Activated T-helper 1 cell treated with Interleukin-2 at 50 U/mL for 16 hours (primary cell): ENCODE measurements at places on chromosomes 7 and 10.

DNA sequence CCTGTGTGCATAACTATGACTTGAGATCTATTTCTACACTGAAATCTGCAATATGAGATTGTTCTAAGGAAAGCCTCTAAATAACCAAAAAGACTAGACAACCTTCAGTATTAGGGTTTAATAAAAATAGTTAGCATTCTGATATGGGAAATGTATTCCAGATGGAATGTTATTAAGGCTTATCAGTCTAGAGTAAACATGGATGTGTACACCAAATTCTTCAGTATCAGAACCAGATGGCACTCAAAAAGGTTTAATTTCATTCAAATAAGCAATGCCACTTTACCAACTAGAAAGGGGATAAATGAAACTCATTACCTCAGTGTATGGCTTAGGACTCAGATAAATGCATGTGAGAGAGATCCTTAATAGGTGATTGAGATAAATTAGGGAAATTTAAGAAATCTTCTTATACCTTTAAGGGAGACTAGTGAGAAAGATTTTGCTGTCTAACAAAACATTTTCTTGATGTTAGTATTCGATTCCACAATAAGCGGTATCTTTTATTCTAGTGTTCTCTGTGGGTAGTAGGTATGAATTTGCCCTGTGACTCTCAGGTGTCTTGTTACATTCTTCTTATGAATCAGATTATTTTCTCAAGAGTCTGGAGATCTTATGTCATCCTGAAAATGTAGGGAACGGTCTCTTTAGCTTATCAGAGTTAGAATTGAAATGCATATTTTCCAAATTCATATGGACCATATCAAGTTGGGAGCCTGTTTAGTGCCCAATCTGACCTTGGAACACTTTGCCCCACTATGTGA is 159.2 kb downstream of the PRKG1 start:
- no peak for DNase-seq

- no peak for DNase-seq
Observed at GRCh38 chr10:48745662-48746245, 61.1 kb downstream of the WDFY4 start.

DNA sequence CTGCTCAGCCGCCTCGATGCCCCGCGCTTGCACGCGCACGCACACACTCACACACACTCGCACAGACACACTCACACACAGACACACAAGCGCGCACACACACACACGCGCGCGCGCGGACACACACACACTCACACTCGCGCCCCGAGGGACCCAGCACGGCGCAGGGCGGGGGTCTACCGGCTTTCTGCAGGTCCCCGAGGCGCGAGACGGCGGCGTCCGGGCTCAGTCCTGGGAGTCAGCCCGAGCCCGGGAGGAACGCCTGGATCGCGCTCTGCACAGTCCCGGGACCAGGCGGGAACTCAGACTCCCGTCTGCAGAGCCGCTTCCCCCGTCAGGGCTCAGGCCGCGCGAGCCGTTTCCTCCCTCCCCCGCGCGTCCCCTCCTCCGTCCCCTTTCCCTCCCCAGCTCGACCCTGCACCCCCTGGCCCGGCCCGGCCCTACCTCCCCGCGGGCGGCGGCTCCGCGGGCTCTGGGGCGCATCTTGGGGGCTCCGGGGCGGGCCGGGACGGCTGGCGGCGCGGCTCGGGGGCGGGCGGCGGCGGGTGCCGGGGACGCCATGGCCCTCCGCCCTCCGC is 464 bp downstream of the DENND2A start:
- DNase-seq = no peak

DNA sequence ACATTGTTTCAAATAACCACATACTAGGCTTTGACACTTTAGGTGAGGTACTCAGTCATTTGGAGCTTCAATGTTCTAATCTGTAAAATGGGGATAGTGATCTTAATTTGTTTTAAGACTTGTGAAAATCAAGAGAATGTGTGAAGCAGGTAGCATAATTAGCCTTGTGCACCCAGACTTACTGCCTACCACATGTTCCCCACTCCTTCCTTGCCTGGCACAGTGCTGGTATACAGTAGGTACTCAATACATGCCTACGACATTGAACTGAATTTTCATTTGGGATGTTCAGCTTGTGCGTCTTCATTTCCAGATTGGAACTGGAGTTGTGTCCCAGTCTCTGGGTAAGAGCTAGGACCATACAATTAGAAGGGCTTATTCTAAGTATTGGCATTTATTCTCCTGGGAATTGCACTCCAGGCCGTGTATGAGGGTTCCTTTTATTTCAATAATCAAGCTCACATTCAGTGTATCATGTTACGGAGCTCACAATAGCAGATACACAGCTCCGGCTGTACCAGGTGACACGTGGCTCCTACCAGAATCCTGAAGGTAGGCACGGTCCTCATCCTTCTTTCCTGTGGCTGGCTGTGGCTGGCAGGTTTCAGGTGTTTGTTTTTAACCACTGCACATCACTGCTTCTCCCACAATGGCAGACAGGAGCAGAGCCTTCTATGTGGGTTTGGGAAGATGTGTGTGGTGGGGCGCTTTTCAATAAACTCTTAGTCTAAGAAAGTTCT is 109.4 kb upstream of the PDCD4 start:
- DNase-seq = no peak

DNA sequence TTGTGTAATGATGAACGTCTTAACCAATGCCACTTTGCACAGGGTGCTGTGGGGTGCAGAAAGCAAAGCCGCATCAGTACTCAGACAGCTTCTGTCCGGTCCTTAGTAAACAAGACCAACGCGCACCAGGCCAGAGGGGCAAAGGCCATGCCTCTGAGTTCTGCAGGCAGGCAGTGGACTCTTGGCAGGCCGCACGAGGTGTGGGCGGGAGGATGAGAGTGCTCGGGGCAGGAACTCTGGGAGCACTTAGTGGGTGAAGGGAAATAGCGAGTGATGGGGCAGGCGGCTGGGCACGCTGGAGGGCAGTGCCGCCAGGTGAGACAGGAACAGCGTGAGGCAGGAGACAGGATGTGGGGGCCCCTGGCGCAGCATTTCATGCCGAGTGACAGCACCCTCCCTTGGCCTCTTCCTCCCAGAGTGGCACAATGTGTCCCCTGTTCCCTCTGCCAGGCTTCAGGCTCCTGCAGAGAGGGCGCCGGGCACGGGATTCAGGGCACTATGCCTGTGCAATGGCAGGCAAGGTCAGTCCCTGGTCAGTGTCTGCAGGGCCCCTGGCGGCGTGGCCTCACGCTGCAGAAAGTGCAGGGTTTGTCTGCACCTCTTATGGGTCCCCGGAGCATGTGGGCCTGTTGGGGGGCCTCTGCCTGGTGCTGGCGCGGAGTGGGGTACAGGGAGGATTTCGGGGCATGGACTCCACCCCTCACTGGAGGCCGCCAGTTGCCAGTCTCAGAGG is 60.4 kb downstream of the VIPR2 start:
- no peak for DNase-seq

DNA sequence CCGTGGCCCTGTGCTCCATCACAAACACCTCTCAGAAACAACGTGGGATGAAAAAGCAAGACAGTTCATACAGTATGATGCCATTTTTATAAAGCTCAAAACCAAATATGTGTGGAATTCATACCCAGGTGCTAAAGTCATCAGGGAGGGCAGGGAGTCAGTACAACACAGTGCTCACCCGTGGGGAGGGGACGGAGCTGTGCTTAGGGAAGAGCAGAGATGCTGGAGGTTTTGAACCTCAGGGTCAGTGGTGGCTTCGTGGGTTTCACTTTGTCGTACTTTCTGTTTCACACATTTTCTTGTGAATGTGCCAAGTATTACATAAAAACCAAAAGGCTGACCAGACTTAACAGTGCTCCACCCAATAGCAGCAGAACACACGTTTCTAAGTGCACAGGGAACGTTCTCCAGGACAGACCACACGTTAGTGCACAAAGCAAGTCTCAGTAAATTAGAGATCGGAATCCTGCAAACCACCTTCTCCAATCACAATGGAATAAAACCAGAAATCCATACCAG is 21.2 kb downstream of the ZMIZ2 start:
- DNase-seq = no peak

GRCh38 chr7:94050046-94050445 is 45.9 kb upstream of the BET1 start:
- DNase-seq = no peak

DNA sequence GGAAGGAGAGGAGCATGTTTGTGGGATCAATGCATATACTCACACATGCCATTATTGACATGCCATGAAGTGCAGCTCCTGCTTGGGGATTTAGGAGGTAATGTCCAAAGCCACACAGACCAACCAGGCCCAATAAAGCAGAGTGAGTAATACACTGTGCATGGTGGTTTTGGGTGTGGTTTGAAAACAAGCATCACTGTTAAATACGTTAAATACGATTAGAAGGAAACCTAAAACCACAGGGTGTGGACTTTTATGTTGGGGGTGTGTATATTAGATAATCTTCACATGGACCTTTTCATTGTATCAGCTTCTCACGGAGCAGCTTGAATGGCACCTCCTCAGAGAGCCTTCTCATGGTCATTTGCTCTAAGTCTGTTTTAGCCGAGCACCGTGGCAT is 10.4 kb upstream of the EIF3A start:
- DNase-seq = peak; percentile 37

DNA sequence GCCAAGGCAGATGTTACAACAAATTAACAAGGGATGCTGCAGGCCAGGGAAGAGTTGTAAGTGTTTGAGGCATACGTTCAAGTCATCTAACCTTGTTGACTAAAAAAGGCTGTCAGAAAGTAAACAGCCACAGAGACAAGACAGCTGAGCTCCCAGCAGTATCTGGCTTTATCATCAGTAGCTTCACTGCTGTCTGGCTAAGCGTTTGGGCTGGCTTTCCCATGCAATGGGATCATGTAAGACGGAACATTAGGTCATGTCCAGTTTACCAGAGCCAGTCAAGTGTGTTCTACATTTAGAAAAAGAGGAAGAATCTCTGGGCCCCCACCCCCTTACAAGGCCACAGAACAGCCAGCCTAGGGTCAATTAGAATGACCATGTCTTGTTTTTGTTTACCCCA is 51.3 kb upstream of the GSAP start:
- DNase-seq = no peak

- DNase-seq = no peak
Observed at GRCh38 chr10:118496525-118496924, 98.9 kb downstream of the PRLHR start.

DNA sequence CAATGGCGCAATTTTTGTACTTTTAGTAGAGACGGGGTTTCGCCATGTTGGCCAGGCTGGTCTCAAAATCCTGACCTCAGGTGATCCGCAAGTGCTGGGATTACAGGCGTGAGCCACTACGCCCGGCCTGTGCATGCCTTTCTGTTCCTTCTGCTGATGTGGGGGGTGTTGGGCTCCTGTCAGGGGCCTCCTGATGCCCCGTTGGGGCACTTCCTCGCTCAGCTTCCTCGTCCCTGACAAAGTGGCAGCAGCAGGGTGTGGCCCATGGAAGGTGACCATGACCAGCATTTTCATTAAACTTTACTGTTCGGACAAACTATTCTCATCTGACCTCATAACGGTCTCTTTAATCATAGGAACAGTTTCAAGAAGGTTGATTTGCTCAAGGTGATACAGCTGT is 69.4 kb downstream of the TBXAS1 start:
- DNase-seq = no peak

DNA sequence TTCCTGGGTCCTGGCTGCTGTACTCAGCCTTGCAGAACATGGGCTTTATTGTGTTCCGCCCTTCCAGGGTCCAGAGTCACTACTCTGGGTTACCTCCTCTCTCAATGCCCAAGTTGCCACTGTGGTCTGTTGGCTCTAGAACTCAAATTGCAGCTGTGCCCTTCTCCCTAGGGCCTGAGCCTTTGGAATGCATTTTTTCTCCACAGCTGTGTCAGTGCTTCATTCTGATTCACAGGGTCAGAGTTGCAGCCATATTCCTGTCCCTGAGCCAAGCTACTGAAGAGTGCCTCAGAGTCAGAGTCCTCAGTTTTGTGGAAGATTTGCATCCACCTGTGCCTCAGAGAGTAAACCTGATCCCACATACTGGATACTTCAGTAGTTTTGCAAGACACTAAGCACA is 167.5 kb downstream of the ITGB1 start:
- no peak for DNase-seq

- DNase-seq = no peak
Observed at GRCh38 chr7:40047661-40048060, 86.8 kb downstream of the MPLKIP start.

DNA sequence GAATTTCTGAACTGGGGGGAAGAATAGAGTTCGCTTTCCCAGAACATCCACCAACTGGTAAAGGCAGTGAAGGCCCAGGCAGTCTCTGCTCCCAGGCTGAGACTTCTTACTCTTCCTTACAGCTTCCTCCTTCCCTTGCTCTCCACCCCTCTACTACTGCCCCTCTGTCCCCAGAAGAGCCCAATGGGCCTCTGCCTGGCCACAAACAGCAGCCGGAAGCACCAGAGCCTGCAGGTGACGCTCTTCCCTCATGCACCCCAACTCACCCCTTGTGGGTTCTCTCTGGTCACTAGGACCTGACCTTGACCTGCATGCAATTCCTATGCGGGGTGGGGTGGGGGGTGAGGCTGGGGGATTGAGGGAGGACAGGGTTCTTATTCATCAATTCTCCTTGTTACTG is 16.5 kb downstream of the FAM131B start:
- no peak for DNase-seq

- DNase-seq = no peak
Observed at GRCh38 chr7:77858278-77858677, 59.7 kb downstream of the PHTF2 start.

- DNase-seq = no peak
Observed at GRCh38 chr7:1941464-1942242, 271.6 kb downstream of the ELFN1 start.

DNA sequence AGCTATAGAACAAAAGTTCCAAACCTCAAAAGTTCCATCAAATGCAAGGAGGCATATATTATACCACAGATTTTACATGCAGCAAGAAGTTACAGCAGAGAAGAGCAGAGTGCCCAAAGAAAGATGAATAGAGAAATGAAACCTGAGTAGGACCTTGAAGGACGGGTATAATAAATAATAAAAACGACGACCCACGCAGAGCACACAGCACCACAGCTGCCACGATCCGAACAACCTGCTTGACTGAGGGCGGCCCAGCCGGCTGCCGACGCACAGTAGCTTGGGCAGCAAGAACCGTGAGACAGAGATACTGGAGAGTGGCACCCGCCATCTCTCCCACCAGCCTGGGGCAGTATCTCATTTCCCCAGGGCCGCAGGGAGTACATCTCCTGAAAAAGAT is 79.0 kb downstream of the HIPK2 start:
- DNase-seq = no peak

GRCh38 chr10:57303566-57303965 is 942.5 kb upstream of the ZWINT start:
- no peak for DNase-seq

- DNase-seq = no peak
Observed at GRCh38 chr10:24988831-24989640, 26.9 kb downstream of the ENKUR start.

GRCh38 chr10:74249865-74250264 is 98.8 kb downstream of the ADK start:
- no peak for DNase-seq

- no peak for DNase-seq
Observed at GRCh38 chr7:18356191-18356645, 139.3 kb upstream of the HDAC9 start.

- no peak for DNase-seq
Observed at GRCh38 chr7:154919344-154920225, 83.3 kb downstream of the PAXIP1 start.
